ENCODE measurements at places on chromosomes 11 and 22.

DNA sequence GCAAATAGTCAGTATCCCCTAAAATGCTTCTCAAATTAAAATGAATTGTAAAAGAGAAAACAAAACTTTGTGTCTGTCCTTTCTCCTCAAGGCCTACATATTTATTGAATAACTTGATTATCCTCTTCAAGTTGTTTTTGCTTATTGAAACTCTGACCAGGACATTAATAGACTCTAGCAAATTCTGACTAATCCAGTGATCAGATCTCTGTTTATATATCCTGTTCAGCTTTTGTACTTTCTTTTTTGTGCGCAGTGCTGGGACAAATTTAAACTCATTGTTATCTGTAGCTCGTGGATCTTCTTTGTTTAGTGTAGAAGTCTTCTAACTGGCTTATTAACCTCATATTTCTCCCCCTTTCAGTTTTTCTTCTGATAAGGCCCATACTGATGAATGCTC, 139.9 kb upstream of the SORL1-AS1 start:
- DNase-seq = no peak

GRCh38 chr22:46064966-46065666, 85.2 kb upstream of the PPARA start:
- DNase-seq = no peak

DNA sequence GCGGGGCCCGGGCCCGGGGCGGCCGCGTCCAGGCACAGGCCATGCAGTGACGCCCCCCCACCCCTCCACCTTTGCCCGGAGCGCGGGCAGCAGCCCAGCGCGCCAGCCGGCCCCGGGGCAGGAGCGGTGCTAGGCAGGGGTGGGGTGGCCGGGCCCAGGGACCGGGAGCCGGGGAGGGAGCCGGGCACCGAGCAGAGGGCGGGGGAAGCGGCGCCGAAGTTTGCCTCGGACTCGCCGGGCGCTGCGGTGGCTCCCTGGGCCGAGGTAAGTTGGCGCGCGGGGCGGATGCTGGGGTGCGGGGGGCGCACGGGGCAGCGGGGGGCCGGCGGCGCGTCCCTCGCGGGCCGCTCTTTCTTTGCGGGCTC, 332 bp downstream of the TEAD1 start:
- no peak for DNase-seq

- no peak for DNase-seq
Measured at GRCh38 chr11:130945896-130946295, 29.6 kb upstream of the SNX19 start.

GRCh38 chr22:43894122-43894521, 2.3 kb upstream of the PNPLA5 start:
- DNase-seq = no peak

DNA sequence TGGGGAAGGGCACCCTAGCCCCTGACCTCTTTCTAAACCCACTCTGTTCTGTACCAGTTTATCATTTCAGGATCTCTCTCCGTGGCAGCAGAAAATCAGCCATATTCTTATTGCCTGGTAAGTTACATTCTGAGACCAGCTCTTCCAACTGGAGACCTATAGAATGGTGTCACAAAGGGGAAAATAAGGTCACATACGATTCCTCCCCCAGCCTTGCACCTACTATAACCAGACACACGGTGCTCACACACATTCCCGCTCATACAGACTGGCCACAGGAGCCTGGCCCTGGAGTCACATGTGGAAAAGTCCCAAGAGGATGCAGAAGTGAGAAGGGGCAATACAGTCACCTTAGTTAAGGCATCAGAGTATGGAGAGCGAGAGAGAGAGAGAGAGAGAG, 7.5 kb downstream of the MS4A8 start:
- no peak for DNase-seq

DNA sequence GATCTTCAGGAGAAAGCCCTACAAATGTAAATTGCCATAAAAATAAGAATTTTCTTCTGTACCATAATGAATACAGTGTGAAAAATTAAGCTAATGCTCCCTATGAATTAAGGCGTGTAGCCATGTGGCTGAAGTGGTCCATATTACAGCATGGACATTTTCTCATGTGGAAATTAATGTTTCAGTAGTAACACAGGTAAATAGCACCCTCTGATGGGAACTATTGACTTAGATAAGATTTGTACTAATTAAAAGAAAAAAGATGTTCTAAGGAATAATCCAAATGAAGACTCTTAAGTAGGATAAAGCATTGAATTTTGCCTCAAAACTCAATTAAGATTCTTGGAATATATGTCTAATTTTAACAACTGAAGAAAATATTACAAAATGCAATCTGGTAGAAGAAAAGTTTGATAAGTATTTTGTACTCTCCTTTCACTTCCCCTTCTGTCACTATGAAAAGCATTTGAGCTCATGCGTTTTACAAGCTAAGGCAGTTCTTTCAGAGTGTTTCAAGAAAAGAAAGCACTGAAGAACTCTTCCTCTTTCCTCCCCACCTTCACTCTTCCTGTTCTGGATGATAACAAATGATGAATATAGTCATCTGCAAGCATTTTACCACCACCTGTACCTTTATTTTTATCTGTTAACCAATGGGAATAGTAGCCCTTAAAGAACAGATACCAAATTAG, 9.9 kb upstream of the OR8D2 start:
- no peak for DNase-seq

- DNase-seq = no peak
Measured at GRCh38 chr11:60912223-60912850, 1.6 kb upstream of the TMEM109 start.

- DNase-seq = no peak
Measured at GRCh38 chr11:93986716-93987115, 34.4 kb upstream of the HEPHL1 start.
